ENCODE measurements at places on chromosomes 2 and 18.

GRCh38 chr2:47038656-47039488 lies 116.2 kb downstream of the STPG4 start:
- DNase-seq, result no peak

- no peak for DNase-seq
These were observed 84.7 kb upstream of the RAB27B start for GRCh38 chr18:54743605-54743995.

GRCh38 chr2:3209258-3209657 lies 168.4 kb downstream of the EIPR1 start:
- no peak for DNase-seq

DNA sequence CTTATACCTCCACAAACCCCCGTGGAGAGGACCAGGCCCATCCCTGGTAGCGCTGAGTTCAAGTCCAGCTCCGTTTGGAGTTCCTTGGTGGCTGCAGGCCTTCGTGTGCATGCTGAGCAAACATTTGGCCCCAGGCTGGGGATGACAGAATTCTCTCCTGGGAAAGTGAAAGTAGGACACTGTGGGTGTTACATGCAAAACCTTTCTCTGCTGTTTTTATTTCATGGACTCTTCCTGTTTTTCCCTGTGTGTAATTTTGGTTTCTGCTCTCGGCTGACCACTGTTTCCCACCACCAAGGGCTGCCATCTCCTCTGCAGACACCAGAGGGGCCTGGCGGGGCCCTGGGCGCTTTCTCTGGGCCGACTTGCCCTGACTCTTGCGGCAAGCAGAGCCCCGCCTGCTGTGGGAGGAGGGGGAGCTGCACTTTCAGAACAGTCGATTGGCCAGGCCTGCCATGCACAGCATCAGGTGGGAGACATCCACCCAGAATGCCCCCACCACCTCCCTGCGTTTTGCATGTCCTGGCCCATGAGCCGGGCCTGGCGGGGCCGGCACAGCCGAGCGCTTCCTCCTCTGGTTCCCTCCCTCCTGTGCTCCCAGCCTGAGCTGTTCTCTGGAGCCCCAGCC lies 102.4 kb downstream of the CABLES1 start:
- DNase-seq, result no peak

DNA sequence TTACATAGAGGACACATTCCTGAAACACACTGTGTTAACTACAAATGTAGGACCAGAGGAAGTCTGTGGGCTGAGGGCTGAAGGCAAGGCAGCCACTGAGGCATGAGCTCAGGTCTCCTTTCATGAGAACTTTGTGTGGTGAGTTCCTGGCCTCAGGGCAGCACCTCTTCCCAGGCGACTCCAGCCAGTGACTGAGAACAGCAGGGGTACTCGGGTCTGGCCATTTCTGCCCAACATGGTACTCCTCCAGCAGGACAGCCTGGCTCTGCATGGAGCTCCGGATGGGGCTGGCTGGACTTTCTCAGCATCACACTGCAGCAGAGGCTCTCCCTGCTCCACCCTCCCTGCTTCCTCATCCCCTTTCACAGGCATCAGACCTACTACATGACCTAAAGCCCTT lies 125.5 kb upstream of the SPATS2L start:
- DNase-seq, result no peak

DNA sequence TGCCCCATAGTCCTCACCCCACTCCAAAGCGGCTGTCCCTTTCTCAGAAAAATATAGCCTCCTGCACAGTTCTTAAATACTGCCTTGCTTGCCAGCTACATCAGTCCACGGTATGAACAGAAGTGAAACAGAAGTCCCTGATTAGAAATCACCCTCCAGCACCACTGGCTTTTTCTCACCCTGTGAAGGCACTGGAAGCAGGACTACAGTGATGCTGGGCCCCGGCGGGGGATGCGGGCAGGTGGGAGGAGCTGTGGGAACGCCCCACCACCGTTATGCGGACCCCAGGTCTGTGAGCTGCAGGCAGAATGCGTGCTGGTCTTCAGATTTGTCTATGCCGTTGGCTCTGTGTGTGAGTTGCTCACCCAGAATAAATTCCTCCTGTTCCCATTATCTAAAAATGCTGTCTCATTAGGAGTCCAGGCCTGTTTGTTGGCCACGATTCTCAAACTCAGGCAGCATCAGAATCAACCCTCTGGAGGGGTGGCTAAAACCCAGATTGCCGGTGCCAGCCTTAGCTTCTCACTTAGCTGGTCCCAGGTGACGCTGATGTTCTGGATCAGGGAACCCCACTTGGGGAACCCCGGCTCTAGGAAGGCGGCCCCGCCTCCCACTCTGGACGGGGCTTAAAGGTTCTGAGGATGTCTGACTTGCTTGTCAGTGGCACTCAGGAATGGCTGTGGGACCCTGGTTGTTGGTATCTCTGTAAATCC lies 224.8 kb upstream of the PXDN start:
- no peak for DNase-seq

DNA sequence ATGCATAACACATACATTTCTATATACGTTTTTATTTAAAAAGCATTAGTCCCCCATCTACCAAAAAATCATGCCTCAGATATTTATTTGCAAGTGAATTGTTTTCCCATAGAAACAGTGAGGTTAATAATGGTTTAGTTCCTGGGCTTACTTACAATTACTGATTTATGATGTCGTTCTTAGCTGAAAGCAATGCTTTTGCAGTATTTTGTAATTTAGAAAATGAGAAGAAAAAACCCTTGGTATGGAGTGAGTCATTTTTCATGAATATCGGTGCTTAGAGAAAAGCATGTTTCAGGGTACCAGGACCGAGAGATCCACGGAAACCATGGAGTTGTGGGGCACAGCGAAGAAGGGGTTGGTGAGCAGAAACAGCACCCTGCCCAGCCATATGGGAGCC lies 12.0 kb upstream of the CDK15 start:
- DNase-seq, result no peak

DNA sequence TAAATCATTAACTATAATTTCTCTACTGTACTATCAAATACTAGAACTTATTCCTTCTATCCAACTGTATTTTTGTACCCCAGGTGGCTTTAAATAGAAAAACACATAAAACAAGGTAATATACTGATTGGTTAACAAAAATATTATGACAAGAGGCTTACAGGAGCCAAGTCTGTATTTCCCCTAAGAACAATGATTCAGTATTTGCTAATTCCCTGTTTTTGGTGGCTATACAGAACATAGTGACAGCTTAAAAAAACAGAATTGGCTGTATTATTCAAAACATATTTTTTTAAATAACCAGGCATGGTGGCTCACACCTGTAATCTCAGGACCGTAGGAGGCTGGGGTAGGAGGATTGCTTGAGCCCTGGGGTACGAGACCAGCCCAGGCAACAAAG lies 16.3 kb downstream of the RTN4 start:
- DNase-seq, result no peak

GRCh38 chr2:218404351-218405085 lies 4.8 kb downstream of the CTDSP1 start:
- no peak for DNase-seq

- peak; percentile 25 for DNase-seq
These were observed 45.1 kb upstream of the HPCAL1 start for GRCh38 chr2:10257500-10258147.

GRCh38 chr2:215324811-215325210 lies 13.0 kb downstream of the ATIC start:
- no peak for DNase-seq

- DNase-seq, result no peak
These were observed 110.1 kb upstream of the SULT1C3 start for GRCh38 chr2:108129636-108130035.

DNA sequence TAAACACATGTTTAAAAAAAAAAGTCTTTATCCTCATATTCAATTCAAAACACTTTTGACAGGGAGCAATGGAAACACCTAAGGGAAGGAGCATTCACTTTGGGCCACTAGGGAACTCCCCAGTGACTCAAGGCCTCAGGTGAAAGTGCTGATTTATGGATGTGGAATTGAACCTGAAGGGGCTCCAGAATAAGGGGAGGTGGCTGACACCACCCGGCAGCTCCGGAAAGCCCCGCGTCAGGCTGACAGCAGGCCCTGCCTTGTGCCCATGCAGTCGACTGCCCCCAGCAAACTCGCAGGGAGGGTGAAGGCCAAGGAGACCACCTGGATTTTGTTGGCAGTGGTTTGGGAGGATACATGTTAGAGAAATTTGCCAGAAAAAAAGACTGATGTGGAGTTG lies 275.3 kb upstream of the NCKAP5 start:
- DNase-seq, result no peak

- no peak for DNase-seq
These were observed 329.3 kb downstream of the C1D start for GRCh38 chr2:67733517-67733916.

DNA sequence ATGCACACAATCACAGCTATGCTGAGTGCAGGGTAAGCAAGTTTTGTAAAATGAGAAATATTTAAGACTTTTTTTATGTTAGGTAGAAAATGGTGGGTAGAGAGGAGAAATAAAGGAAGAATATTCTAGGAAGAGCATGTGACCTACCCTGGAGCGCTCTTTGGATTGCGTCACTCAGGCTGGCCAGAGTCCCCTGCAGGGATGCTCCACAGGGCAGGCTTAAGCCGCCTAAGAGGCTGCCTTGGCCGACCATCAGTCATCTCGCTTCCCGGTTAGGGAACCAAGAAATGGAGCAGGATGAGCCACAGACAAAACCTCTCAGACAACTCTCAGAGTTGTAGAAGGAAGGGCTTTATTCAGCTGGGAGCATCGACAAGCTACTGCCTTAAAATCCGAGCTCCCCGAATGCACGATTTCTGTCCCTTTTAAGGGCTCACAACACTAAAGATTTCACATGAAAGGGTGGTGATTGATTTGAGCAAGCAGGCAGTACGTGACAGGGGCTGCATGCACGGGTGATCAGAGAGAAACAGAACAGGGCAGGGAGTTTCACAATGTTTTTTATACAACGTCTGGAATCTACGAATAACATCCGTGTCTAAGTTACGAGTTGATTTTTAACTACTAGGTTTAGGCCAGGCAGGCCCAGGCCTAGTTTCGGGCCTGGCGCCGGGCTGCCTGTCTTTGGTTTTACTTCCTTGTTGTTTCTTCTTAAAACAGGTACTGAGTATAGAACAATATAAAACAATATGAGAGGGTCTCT lies 1072.0 kb downstream of the CBLN2 start:
- DNase-seq, result no peak

DNA sequence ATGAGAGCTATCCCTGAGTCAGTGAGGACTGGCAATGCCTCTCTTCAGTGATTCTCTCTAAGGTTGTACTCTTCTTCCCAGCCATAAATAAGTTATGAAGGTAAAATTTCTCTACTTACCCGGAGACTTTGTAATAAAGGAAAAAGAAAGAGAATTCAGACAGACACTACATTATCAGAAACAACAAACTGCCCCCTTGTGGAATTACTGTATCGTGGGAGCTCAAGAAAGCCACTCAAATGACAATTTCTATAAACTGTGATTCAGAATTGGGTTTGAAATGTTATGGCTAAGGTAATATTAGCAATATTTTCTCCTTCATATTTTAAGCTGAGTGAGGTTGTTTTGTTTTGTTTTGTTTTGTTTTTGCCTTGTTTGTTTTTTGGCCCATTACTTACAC lies 155.8 kb upstream of the TANK start:
- no peak for DNase-seq

- DNase-seq, result no peak
These were observed 47.0 kb downstream of the CHRNA1 start for GRCh38 chr2:174717273-174717672.

DNA sequence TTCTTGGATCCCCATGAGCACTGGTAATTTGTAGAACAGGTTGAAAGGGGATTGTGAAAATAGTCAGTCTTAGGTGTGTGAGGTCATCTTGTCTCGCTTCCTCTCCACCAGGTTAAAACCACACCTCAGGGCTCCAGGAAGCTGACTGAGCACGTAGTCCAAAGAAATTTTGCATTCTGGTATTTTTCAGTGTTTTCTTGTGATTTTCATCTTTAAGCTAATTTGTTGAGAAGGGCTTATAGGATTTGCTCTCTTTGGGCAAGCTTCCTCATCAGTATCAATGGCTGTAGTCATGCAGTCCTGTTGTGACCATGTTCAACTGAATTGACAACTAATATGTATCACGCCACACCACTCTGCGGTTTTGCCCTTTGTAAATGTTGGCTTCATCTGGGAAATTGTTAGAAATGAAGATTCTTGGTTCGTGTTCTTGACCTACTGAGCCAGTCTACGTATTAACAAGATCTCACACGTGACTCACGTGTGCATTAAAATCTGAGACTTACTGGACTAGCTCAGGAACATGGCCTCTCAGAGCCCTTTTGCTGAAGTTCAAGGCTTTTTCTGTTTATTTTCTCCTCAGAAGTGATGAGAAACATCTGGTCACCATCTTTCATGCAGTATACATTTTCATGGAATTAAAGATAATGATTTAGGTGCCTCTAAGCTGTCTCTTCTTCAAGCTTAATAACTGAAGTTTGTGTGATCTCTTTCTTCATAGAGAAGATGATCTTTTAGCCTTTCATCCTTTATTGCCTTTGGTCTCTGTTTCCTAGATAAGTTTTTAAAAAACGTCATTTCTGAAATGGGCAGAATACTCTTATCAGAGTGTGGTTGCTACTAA lies 32.8 kb downstream of the FMNL2 start:
- DNase-seq, result no peak

DNA sequence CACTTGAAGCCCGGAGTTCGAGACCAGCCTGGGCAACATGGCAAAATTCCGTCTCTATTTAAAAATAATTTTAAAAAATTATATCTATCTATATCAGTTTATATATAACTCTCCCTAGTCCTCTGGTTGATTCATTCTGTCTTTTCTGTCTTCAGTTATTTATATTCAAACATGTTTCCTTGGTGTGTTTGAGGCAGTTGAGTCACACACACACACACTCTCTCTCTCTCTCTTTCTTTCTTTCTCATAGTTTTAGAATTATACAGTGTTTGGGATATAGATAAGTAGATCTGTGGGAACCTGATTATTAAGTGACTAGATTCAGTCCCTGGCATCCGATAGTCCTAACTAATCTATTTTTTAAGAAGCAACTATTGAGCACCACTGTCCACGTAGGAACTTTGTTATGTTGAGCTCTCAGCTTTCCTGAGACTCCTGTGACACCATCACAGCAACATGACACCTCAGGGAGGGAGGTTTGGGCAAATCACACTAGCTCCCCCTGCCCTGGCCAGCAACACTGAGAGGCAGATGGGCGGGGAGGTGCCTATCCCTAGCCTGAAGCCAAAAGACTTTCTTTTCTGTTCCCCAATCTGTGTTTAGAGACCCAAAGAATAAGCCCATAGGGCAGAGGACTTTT lies 482.7 kb downstream of the DLGAP1 start:
- no peak for DNase-seq

DNA sequence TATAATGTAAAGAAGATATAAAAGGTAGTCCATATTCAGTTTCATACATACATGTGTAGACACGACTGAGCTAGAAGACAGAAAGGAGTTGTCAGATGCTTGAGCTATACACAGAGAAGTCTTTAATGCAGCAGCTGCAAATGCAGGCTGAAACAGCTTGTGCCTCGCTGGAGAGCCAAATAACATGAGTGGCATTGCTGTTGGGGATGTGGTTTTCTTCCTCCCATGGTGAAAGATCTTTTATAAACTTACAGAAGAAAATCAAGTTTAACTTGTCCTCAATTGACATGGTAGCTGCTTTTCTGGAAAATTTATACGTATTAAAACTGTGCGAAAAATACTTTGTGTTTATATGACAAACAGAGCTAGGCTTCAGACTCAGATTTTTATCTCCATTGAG lies 16.4 kb upstream of the IL1R1 start:
- no peak for DNase-seq

- no peak for DNase-seq
These were observed 75.2 kb downstream of the SEPTIN10 start for GRCh38 chr2:109538546-109538945.
